ENCODE measurements at places on chromosomes 6 and 20.

- DNase-seq = peak; percentile 67
Measured at GRCh38 chr6:43014434-43014909, 423 bp downstream of the KLHDC3 start.

DNA sequence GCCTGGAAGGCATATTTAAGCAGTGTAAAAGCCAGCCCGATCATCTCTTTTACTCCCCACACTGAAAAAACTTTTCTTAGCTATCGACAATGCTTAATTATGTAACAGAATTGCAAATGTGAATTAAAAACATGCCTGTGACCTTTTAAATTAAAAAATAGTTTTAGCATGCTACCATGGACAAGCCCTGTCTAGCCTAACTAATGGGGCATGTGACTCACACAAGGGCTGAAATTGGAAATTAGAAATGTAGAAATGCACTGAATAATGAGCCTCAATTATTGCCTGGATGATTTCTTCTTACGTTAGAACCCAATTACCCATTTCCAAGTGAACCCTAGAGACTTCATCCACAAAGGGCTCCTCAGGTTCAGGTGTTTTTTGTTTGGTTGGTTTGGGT is 82.7 kb downstream of the SIM1 start:
- no peak for DNase-seq

DNA sequence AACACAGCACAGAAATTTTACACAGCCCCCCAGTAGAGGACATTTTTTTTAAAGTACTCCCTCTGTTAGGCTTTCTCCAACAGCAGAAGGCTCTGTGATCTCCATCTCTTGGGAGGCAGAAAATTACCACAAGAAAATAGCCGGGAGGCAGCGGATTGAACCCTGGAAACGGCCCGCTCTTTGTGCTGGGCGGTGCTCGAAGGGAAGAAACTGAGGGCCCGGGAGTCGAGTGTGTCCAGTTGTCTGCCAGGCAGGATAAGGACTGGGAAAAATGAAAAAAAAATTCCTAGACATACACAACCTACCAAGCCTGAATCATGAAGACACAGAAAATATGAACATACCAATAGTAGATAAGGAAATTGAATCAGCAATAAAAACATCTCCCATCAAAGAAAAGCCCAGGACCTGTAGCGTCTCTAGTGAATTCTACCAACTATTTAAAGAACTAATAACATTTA is 31.5 kb downstream of the POM121L2 start:
- DNase-seq = peak; percentile 68

- DNase-seq = no peak
Measured at GRCh38 chr20:42204109-42204660, 586.0 kb upstream of the CHD6 start.

DNA sequence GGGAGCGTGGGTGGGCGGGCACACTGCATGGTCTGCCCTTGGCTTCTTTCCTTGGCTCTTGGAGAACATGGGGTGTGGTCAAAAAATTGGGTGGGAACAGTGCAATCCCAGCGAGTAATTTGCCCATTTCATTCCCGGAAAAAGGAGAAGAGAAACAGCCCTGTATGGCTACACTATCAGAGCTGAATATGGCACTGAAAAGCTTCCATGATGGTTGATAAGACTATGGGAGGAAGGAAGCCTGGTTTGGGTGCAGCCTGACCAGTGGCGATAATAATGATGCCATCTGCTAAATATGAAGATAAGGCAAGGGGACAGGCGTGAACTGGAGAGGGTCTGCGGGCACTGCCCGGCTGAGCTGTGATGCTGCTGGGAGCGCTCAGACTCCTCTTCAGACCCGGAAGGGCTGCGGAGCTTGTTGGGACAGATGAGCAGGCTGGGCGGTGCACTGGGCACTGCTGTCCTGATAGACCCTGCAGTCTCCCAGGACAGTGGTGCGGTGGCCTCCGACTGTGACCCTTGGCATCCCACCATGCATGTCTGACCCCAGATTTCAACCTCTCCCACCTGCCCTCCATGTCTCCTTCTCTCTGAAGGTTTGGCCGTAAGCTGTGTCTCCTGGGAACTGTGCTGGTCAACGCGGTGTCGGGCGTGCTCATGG is 10.2 kb downstream of the SLC22A1 start:
- no peak for DNase-seq

DNA sequence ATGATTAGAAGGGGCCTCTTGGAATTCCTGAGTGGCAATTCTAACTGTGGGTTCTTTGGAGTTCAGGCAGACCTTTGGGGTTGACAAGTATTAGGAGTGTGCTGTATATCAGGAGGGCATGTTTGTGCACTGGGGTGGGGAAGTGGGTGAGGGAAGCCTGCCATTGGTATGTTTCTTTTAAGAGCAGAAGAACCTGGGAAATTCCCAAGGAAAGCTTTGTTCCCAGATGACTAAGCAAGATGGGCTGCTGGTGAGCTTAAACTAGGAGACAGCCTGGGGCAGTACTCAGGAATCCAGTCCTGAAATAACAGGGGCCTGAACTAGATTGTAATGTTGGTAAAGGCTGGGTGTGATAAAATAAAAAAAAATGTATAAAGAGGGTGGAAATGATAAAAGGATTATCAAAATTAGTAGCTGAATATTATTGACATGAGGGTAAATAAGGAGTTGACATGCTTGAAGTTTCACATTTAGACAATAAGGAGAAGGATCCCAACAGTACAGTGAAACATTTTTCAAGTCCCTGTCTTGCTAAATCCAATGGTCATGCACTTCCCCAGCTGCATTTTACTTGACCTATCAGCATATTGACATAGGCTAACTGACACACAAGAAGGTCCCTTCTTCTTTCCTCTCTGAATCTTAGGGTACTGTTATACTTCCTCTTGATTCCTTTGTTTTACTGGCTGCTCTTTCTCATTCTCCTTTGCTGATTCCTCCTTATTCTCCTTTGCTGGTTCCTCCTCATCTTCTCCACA is 18.4 kb upstream of the IFNGR1 start:
- peak; percentile 91 for DNase-seq

GRCh38 chr6:3549314-3549940 is 92.6 kb upstream of the SLC22A23 start:
- no peak for DNase-seq

GRCh38 chr20:41405436-41405835 is 38.8 kb upstream of the EMILIN3 start:
- no peak for DNase-seq

DNA sequence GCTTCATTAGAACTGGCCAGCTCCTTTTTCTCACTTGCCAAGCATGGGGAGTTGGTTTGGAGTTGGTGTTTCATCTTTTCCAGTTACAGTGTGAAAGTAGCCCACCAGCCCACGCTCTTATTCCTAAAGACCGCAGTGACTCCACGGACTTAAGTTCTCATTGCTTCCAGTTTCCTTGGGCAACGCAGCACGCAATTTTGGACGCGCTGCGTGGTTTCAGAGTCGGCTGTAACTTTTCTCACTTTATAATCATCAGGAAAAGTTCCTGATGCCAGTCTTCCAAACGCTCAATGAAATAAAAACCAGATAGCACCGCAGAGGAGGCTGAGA is 381 bp upstream of the PEX7 start:
- peak; percentile 57 for DNase-seq

DNA sequence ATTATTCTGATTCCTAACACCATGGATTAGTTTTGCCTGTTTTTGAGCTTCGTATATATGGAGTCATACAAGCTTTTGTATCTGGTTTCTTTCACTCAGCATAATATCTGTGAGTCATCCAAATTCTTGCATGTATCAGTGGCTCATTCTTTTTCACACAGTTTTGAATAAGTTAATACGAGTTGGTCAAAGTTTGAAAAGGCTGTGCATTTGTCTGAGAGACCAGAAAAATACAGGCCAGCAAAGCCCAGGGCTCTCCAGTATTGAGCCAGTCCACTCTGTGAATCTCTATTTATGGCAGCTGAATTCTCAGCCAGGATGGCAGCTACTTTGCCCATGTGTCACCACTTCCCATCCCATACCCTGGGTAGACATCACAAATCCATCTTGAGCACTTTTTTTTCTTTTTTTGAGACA is 7.2 kb upstream of the CHMP4B start:
- DNase-seq = peak; percentile 90

- no peak for DNase-seq
Measured at GRCh38 chr6:31947864-31948263, 2.0 kb downstream of the CFB start.

DNA sequence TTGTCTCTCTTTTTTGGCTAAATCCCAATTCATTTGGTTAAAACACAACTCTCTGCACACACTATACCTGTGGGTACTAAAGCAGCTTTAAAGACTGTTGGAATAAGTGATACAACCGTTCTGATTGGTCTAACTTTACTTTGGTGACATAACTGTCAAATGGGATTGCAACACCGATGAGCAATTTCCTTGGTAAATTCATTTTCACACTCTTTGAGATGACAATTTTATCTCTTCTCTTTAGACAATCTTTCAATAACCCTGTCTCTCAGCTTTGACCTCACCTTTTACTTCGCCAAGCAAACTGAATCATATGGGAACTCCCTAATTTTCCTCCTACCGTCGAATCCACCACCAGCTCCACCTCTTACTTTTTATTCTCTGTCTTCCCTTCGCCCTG is 60.8 kb downstream of the ECT2L start:
- DNase-seq = no peak

DNA sequence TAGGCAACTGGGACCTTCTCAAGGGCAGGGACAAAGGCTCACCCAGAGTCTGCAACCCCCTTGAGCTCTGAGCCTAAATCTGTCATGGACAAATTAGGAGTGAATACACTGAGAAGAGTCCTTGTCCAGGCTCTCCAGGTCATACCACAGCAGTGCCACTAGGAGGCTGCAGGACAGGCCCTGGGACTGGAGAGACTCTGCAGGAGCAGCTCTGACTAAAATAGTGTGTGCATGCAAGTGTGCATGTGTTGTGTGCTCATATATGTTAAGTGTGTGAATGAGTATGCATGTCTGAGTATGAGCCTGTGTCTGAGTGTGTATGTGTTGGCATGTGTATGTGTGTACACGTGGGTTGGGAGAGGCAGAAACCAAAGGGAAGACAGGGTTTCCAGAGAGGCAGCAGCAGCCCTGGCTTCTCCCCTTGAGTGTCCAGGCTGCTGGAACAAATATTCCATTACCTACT is 27.1 kb downstream of the MRPL14 start:
- peak; percentile 67 for DNase-seq

DNA sequence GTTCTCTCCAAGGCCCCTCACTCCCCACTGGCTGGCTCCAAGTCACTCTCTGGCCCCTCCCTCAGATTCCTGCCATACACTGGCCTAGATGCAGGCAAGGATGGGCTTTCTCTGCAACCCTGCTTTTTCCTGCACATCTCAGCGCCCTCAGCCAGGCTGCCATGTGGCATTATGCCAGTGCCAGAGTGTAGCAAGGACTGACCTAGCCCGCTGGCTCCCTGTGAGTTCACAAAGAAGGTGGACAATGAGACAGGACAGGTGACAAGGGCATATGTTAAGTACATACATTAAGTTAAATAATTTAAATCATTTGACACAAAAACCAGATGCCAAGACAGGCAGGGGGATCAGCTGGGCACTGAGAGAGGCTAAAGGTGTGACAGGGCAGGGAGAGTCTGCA is 394.6 kb downstream of the ZFAND3 start:
- no peak for DNase-seq

- DNase-seq = no peak
Measured at GRCh38 chr20:53635221-53635620, 41.6 kb upstream of the ZNF217 start.

- no peak for DNase-seq
Measured at GRCh38 chr6:26502626-26503025, 2.5 kb downstream of the BTN1A1 start.

GRCh38 chr20:36836591-36837269 is 39.2 kb upstream of the TLDC2 start:
- peak; percentile 79 for DNase-seq

DNA sequence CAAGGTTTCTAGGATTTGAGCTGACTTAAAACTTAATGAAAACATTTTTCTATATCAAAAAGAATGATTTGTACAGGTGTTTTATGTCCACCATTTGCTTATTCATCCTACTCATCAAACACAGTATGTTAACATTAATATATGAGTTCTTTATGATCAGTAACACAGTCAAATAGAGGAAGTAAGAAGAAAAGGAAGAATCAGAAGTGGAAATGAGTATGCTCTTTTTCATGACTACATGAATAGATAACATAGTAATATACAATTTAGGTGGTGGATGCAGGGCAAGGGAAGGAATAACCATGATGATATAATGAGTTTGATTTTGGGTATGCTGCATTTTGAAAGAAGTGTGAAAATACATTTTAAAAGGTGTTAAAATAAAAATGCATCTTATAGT is 16.5 kb downstream of the KPNA5 start:
- DNase-seq = no peak

DNA sequence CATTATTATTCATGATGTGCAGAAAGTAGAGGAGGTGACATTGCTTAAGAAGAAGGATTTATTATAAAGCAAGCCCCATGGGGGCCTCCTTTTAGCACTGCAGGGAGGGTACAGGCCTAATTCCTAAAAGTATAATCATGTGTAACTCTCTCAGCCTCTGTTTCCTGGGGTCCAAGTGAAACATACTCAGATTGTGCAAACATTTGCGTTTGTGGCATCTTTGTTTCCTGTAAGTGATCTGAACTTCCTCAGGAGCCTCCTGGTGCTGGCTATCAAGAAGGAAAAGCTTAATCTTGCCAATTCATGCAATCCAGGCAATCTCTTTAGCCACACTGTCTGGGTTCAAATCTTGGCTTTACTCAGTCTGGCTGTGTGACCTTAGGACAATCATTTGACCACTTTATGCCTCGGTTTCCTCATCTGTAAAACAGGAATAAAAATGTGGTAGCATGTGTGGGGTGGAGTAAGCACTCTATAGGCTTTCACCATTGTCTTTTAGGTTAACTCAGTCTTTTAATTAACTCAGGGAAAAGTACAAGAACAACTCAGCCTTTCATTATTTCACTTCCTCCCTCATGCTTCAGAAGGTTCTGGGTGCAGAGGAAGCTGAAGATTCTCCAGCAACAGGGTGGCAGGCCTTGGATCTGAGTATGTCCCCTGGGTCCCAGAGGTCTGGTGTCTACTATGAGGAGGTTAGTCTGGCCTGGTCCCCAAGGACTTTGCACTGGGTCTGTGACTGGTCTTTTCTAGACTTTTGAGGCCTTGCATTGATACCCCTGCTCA is 831 bp upstream of the SIRPB2 start:
- DNase-seq = no peak

GRCh38 chr6:158249340-158249836 is 62.9 kb upstream of the TULP4 start:
- no peak for DNase-seq

GRCh38 chr6:159729598-159730331 is 2.5 kb downstream of the WTAP start:
- DNase-seq = peak; percentile 13

DNA sequence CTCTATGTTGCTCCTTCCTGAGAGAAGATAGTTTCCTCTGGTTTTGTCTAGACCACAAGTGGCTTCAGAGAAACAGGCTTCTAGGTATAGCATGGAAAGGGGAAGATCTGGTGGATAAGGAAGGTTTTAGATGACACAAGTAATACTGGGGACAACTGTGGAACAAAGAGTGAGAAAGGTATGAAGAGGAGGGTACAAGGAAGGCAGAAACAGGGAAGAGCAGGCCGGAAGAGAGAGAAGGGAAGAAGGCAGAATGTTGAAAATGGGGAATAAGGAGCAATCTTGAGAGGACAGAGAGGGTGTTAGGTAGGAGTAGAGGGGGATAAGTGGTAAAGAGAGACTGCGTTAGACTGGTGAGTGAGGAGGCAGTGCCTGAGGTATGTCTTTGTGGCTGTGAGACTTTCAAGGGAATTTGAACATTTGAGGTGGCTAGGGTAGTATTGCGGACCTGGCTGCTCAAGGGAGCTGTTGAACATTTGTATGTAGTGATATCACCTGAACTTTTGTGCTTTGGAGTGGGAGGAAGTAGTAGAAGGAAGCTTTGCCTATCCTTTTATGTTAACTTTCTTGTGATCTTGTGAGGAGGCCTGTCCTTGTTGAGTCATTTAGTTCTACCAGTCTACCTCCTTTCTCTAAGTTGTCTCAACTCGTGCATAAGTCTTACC is 69.5 kb downstream of the FOXO3 start:
- DNase-seq = no peak

All from ELR (cell line).